ENCODE measurements at places on chromosomes 2 and 18.

DNA sequence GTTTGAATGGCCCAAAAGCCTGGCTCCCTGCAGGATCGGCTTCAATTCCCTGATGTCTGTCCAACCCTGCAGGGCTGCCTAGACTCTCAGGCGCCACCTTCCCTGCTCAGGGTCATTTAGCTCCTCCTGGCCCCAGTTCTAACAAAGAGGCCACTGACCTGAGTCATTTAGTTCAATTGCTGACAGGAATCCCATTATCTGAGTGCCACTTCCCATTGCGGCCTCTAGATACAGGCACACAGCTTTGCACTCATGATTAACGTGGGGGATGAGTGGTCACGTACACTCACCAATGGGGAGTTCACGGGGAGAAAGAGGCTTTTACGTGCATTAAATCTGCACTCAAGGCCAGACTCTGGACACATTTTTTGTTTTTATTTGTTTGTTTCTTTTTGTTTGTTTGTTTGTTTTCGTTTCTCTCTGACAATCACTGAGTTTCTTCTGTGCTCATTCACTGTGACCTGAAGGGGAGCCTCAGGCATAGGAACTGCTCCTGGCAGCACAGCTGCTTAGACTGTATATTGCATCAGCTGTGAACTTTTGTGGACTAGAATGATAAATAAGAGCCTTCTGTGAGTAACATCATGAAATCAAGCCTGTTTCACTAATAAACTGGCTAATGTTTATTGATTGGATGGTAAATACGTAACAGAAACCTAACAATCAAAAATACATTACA, 118.9 kb upstream of the CTNNA2 start:
- DNase-seq: peak; percentile 1

GRCh38 chr18:292271-292670, 24.4 kb upstream of the THOC1 start:
- DNase-seq: no peak

DNA sequence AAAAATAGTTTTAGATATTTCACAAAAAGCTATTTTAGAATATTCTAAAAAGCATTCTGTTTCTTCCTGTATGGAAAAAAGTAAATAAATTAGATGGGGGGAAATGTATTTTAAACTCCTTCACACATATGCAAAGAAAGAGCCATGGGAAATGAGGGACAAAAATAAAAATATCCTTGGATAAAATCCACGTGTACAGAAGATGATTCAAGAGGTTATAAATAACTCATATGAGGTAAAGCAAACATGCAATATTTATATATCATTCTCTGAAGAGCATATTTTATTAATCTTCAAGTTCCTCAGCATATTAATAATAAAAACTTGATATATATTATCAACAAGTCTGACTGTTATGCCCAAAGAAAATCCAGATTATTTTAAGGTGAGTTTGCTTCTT, 8.8 kb upstream of the GFPT1 start:
- DNase-seq: no peak

GRCh38 chr2:170243118-170243837, 65.3 kb downstream of the MYO3B start:
- DNase-seq: no peak

- DNase-seq: no peak
Observed at GRCh38 chr2:36245651-36246050, 109.9 kb upstream of the CRIM1 start.

DNA sequence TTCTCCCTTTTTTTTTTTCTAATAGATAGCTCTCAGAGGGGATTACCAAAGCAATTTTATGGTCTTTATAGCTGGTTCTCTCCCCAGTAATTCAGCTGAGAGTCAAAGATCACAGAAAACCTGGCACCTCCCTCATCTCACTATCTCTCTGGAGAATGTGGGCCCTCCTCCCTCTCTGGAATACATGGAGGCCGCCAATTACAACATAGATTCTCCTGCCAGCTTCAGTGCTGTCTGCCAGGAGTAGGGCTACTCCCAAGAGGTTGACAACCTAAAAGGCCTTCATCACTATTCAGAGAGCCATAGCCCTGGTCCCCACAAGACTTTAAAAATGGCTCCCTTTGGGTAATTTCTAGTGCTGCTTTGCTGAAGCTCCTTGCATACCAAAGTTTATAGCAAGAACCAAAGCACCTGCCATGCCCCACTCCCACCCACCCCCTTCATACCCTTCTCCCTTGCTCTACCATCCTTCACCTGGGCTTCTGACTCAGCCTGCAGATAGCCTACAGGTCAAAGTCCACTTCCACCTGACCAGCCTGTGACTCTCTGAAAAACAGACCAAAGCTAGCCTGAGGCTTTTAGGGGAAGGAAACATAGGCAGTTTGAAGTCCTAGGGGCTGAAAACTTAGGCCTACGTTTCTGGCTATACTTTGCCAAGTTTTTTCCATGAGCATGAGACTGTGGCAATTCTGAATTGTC, 472.3 kb downstream of the TNS1 start:
- DNase-seq: no peak

GRCh38 chr18:35172009-35172408, 68.8 kb upstream of the ZNF397 start:
- DNase-seq: no peak

GRCh38 chr2:212194396-212194795, 344.2 kb downstream of the ERBB4 start:
- DNase-seq: no peak

- DNase-seq: peak; percentile 79
Observed at GRCh38 chr2:124039762-124040291, 14.7 kb downstream of the CNTNAP5 start.

- no peak for DNase-seq
Observed at GRCh38 chr2:41723526-41723925, 324.3 kb upstream of the PKDCC start.

DNA sequence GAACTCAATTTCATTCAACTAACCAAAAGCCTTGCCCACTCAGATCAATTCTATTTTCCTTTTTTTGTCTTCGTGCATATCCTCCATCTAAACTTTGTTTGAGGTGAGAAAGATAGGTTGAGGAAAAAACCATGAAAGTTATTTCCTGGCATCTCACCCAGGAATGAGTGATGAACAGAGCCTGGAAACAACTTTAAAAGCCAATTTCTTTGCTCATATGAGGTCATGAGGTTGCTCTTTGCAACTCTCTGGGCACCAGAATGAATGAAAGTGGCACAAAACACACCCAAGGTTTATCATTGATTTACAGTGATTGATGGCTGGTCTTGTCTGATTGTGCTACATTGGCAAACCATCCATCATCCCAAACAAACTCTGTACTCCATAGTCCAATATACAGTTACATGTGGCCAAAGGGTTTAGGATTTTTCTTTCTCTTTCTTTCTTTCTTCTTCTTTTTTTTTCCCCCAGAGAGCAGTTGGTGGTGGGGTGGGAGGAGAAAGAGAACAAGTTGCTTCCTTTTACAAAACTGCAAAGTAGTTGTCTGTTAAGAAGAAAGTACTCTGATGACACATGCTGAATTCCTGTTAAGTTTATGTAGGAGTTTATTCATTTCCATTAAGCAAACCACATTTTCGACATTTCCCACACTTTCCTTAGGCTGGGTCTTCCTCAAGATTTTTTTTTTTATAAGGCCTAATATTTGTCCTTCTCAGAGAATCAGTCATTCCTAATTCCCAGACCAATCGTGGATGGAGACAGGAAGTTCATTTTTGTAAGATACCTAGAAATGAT, 575.9 kb upstream of the ZEB2 start:
- no peak for DNase-seq

DNA sequence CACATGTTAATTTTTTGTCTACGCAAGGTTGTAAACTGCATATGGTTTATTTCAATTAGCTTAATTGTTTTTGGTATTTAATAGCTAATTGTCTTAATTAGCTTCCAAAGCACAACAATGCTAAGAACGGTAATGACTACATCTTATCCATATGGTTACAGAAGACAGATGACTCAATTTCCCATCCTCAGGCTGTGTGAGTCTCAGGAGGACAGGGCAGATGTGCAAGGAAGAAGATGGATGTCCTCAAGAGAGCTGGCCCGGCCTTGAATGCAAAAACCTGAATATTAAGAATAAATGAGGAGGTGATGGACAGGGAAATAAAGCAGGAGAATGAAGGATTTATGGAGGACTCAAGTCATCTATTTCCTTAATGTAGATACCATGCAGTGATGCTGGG, 31.4 kb downstream of the SLC4A3 start:
- DNase-seq: no peak

DNA sequence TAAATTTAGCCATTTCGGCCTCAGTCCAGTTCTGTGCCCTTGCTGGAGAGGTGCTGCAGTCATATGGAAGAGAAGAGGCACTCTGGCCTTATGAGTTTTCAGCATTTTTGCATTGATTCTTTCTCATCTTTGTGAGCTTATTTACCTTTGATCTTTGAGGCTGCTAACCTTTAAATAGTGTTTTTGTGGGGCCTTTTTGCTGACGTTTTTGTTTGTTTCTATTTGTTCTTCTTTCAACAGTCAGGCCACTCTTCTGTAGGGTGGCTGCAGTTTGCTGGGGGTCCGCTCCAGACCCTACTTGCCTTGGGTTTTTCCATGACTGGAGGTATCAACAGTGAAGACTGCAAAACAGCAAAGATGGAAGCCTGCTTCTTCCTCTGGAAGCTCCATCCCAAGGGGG, 1951.7 kb upstream of the LRRTM1 start:
- no peak for DNase-seq

GRCh38 chr2:119208791-119209203, 14.8 kb upstream of the STEAP3 start:
- no peak for DNase-seq

DNA sequence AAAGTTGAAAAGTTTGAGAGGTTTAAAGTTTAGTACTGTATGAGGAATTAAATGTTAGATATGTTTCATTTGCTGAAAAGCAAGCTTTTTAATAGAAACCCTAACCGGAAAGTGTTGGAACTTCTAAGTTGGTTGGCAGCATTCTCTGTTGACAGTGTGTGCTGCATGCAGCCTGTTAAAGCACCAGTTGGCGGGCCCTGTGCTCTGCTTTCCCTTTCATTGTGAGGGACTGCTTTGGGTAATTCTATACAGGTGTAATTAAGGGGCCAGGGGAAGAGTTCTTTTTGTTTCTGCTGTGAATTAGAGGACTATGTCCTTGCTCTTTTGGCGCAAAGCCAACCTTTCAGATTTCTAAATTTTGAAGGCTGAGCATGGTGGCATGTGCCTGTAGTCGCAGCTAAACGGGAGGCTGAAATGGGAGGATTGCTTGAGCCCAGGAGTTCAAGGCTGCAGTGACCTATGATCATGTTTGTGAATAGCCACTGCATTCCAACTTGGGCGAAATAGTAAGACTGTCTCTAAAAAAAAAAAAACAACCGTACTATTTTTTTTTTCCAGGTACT, 20.1 kb downstream of the PLEKHB2 start:
- DNase-seq: peak; percentile 22

DNA sequence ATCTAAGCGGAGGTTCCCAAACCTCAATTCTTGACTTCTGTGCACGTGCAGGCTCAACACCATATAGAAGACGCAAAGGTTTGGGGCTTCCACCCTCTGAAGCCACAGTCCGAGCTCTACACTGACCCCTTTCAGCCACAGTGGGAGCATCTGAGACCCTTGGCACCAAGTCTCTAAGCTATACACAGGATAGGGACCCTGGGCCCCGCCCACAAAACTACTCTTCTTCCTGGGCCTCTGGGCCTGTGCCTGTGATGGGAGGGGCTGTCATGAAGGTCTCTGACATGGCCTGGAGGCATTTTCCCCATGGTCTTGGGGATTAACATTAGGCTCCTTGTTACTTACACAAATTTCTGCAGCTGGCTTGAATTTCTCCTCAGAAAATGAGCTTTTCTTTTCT, 1374.1 kb upstream of the NXPH2 start:
- no peak for DNase-seq

- DNase-seq: no peak
Observed at GRCh38 chr2:61715506-61715905, 138.4 kb downstream of the FAM161A start.

DNA sequence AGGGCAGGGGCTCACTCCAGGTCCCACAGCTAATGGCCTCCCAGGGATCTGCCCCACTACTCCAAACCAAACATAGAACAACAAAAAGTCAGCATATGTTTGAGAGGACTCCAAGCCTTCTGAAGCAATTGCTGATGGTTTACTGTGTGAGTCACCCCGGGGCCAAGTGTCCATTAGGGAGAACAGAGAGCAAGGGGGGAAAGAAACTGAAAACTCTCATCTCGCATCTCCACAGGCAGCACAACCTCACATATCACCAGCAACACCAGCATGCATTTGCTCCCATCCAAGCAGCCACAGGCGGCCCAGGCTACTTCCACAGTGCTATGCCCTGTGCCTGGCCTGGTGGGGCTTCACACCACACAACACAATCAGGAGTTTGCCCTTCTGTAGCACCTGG, 39.1 kb downstream of the CYRIA start:
- DNase-seq: no peak

- no peak for DNase-seq
Observed at GRCh38 chr18:45270289-45270771, 344.9 kb upstream of the SLC14A2 start.

GRCh38 chr2:9331704-9332103, 91.6 kb downstream of the ITGB1BP1 start:
- DNase-seq: no peak

- DNase-seq: no peak
Observed at GRCh38 chr2:180524499-180524898, 455.9 kb upstream of the UBE2E3 start.

DNA sequence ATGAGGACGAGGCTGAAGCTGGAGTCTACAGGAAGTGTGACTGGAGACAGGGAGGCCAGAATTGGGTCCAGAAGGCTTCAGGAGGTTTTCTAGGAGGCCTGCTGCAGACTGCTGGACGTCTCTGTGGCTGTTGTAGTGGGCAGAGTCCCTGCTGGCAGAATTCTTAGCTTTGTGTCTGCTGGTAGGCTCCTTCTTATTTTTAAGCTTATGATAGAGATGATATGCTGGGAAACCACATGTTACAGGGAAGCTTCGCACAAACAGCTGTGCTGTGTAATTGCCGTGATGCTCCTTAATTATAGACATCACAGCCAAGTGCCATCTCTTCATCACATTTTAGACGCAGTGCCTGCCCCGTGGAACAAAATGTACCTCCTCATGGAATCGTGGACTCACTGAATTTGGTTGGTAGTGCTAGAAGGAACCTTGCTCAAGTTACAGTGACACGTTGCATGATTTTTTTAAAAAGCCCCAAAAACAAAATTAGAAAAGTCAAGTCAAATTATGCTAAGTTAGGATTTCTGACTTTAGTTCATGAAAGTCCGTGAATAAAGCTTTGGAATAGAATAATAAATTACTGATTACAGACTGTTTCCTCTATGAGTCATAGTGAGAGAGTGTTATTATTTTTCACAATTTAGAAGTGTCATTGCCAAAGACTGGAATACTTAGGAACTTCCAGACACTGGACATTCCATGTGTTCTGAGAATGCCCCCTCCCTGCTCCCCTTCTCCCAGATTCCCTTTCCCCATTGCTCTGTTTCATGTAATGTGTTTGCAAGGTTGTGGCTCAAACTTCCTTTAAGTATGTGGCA, 144.1 kb downstream of the FHOD3 start:
- DNase-seq: no peak

DNA sequence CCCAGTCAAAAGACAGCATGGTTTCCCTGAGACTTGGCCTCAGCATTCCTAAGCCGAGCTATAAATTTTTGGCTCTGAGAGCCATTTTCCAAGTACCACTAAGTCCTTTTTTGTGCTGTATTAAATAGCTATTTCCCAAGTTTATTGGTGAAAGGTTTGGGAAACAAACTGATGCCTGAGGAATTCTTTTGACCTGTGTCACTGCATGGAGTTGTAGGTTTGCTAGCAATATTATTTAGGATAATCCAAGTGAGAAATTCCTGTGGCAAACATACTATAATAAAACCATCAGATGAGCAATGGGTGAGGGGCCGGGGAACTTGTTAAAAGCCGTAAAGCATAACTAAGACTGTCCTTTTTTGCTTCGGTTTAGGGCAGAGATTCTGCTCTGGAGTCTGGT, 28.4 kb downstream of the ARHGAP28 start:
- no peak for DNase-seq

GRCh38 chr2:74010087-74010541, 25.4 kb downstream of the TET3 start:
- DNase-seq: peak; percentile 64

Measured in NCI-H1092 treated with DMSO at 0.1 percent for 48 hours (cell line).